Cortex of kidney (tissue), 1 donor: ENCODE measurements at places on chromosomes 3 and 15.

- DNase-seq = no peak
Measured at GRCh38 chr3:129371041-129371826, 57.2 kb downstream of the EFCAB12 start.

GRCh38 chr3:100537646-100538338 lies 45.4 kb downstream of the TMEM45A start:
- no peak for DNase-seq

DNA sequence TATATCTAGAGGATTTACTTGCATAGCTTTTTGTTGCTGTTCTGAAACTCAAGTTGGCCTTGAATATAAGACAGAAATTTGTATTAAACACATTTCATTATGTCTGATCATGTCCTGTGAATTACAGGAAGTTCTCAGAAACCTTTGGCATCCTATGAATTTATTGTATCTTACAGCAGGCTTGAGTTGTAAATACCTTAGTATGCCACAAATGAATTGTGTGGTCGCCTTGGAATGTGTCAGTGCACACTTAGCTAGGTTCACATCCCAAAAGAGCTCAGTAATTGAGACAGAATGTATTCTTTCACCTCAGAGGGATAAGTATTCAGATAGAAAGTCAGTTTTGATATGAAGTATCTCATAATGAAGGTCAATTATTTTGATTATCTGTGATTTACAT lies 83.4 kb downstream of the NEK11 start:
- DNase-seq = no peak

DNA sequence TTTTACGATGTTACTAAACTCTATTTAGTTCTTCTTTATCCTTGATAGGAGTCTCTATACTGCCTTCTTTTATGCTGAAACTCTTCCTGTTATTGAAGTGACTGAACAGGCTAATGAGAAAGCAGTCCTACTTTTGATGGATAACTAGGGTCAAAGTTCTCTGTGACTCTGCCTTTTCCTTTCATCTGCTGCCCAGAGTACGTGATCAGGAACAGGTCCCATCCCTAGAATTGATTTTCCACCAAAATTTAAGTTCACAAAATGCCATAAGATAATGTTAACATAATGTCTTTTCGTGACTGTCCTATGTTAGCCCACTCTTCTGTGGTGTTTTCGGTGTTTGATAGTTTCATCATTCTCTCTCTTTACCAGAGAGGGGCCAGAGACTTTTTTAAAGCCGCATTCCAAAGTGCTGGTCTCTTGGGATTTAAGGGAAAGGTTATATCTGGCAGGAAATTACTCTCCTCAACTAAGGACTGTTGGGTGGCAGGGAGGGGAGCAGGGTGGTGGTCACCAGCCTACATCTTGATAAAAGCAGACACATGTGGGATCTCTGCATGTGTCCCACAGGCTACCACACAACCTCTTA lies 50.3 kb upstream of the PLXND1 start:
- DNase-seq = no peak

- DNase-seq = no peak
Measured at GRCh38 chr3:106963442-106963841, 413.8 kb upstream of the CCDC54 start.

DNA sequence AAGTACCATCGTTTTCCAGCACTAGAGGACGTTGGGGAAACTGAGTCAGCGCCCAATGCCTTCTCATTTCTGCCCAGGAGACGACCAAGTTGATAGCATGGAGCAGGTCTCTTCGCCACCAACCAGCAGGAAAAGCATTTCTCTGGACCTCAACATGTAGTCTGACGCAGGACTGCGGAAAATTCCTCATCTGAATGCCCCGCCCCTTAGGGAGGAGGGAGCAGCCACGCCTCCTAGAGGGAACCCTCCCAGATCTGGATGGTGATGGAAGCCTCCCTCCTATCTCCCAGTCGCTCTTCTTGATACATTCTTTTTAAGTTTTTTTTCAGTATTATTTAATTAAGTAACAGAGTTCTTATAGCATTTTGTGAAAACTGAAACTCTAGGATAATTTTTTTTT lies 17.4 kb upstream of the MINDY4B start:
- DNase-seq = no peak
